ENCODE measurements at places on chromosomes 12 and 14.

DNA sequence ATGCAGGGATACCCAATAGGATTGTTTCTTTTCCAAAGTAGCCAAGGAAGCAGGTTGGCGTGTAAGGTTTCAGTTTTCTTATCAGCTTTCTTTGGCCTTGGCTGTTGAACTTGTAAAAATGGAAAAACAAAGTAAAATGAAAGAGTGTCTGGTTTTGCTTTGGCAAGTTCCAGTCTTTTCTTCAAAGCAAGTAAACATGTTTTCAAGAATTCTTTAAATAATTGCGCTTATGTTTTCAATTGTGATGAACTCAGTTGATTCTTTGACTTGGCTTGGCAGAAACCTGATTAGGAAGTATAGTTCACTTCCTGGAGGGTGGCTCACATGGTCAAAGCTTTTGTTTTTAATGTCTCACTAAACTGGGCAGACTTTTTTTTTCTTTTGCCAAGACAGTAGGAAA is 112.2 kb upstream of the USP44 start:
- DNase-seq = no peak

DNA sequence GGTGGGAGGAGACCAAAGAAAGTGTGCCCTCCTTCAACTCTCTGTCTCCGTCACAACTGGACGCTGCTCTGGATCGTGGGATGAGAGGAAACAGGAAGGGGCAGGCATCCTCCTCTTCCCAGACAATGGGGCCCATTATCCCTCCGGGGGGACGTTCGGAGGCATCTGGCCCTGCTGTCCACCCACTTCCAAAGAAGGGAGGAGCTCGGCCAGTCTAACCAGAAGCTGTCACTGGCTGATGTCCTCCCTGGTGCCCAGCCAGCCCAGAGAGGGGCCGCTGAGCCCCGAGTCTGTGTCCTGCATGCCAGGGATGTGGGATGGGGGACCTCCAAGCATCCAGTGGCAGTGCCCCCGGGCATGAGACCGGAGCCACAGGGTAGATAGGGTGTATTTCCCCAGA is 39.8 kb upstream of the MEG3 start:
- DNase-seq = no peak

GRCh38 chr12:67593461-67594330 is 54.8 kb upstream of the DYRK2 start:
- DNase-seq = no peak

DNA sequence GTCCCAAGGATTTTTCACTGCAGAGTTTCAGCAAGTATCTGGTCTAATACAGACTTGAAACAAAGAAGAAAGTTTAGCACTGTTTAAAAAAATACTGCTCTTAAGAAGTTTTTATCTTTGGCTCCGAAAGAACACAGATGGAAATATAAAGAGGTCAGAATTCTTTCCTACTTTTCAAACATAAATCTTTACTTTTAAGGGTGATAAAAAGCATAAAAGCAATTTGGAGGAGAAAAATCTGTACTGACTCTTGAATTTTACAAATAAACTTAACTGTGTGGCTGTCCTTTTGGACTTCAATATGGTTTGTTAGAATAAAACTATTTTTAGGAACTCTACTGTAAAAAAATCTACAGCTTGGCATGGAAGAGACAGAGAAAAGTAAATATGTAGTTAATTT is 27.6 kb upstream of the ISM2 start:
- no peak for DNase-seq

- no peak for DNase-seq
These were observed 656.0 kb upstream of the MDGA2 start for GRCh38 chr14:48331421-48331820.

GRCh38 chr14:103501921-103502669 is 20.5 kb downstream of the CKB start:
- DNase-seq = no peak
